ENCODE measurements at places on chromosomes 6 and 20.

GRCh38 chr6:84346372-84346771 is 118.9 kb upstream of the CEP162 start:
- DNase-seq: no peak

DNA sequence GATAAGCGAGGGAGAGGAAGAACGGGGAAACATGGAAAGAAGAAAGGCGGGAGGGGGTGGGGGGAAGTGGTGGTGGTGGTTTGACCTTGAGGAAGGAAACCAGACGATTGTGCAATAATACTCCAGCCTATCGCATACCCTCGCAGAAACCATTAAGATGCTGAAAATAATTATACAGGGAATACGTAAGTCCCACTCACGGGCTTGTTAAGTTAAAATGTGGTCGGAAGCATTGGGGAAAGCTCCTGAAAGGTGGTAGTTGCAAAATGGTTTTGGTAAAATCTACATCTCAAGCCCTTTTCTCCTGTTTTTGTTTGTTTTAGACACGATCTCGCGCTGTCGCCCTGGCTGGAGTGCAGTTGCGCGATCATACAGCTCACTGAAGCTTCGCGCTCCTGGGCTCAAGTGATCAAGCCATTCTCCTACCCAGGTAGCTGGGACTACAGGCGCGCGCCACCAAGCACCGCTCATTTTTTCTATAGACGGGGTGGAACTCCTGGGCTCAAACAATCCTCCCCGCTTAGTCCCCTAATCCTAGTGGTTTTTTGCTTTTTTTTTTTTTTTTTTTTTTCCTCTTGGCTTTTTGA is 128.9 kb upstream of the ZNF184 start:
- DNase-seq: peak; percentile 33

GRCh38 chr6:90714319-90714718 is 127.4 kb upstream of the MAP3K7 start:
- DNase-seq: no peak

- DNase-seq: no peak
Observed at GRCh38 chr6:39378175-39378959, 55.9 kb upstream of the KCNK16 start.

GRCh38 chr20:51027035-51027795 is 4.3 kb upstream of the KCNG1 start:
- DNase-seq: no peak

- no peak for DNase-seq
Observed at GRCh38 chr6:78947962-78948361, 80.6 kb downstream of the IRAK1BP1 start.

GRCh38 chr6:3228771-3229565 is 1.5 kb upstream of the TUBB2B start:
- peak; percentile 72 for DNase-seq

GRCh38 chr20:3307725-3308124 is 68.7 kb upstream of the SLC4A11 start:
- DNase-seq: no peak

GRCh38 chr6:148514091-148514845 is 171.6 kb downstream of the SASH1 start:
- DNase-seq: no peak

- DNase-seq: no peak
Observed at GRCh38 chr6:157561929-157562810, 181.2 kb downstream of the ZDHHC14 start.
